ENCODE measurements at places on chromosomes 7 and 10.

DNA sequence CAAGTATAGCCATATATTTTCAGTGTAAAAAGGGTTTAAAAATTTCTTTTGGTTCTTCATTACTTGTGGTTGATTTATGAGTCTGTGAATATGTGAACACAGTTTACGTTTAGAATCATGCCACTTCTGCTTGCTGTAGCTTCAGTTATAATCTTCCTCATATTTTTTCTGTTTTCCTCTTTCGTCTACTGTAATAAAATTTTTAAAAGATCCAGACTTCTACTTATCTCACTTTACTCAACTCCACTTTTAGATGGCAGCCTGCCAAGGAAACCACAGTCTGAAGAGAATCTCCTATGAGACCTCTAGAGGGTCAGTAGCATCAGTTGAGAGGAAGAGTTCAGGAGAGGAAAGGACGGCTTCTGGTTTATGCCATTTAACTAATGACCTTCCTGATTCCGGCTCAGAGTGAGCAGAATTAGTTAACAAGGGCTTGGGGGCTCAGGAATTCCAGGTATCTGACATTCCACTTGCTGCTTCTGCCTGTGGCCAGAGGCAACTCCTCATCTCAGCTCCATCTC, 21.4 kb downstream of the CREB5 start:
- no peak for DNase-seq

- no peak for DNase-seq
Observed at GRCh38 chr10:124340033-124340760, 78.5 kb downstream of the OAT start.

- no peak for DNase-seq
Observed at GRCh38 chr10:97903128-97904017, 53.7 kb downstream of the GOLGA7B start.

- peak; percentile 79 for DNase-seq
Observed at GRCh38 chr7:151110941-151111645, 24.8 kb downstream of the AGAP3 start.

DNA sequence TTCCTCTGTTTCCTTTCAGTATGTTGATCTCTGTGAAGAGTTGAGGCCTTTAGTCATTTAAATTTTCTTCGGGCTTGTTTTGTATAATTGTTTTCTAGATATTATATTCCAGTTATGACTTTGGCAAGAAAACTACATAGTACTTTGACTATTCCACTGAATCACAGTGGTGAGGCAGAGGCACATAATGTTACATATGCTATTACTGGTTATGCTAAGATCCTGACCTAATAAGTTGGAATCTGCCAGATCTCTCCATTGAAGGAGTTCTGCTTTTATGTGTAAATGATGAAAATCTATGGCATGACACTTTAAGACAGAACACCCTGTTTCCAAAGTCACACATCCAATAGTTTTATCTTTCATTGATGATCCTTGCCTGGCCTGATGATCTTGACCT, 83.7 kb downstream of the CYP2C19 start:
- DNase-seq = no peak

- no peak for DNase-seq
Observed at GRCh38 chr7:75809396-75809795, 4.2 kb downstream of the CCL24 start.

DNA sequence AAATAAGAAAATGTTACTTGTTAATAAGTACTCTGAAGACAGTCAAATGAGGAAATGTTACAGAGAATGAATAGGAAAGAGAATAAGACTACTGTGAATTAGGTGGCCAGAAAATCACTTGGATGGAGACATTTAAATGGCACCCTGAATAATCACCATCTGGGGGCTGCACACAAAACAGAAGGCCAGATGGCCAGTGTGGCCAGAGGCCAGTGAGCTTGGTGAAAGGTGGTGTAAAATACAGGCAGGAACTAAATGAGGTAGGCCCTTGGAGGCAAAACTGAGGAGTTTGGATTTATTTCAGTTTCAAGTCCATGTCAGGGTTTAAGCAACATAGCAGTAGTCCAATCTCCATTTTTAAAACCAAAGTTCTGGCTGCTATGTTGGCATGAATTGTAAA, 126.7 kb downstream of the TSPAN12 start:
- no peak for DNase-seq

GRCh38 chr7:111104710-111105109, 13.8 kb downstream of the LRRN3 start:
- DNase-seq = no peak

GRCh38 chr7:18755793-18756192, 260.2 kb downstream of the HDAC9 start:
- no peak for DNase-seq

DNA sequence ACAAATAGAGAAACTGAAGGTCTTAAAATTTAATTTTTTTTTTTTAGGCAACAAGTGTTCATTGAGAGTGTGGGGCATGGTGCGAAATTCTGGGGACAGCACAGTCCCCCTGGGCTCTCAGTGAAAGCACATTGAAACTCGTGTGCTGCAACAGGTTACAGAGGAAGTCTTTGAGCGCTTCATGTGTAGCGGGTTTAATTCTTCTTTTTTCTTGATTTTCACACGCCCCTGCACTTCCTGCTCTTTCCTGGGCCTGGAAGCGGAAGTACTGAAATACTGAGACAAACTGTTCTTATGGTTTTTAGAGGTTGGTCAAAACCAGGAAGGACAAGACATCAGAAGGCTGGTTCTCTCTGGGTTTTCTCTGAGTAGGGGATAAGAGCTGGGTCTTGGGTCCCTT, 203.5 kb downstream of the PTEN start:
- DNase-seq = peak; percentile 10

DNA sequence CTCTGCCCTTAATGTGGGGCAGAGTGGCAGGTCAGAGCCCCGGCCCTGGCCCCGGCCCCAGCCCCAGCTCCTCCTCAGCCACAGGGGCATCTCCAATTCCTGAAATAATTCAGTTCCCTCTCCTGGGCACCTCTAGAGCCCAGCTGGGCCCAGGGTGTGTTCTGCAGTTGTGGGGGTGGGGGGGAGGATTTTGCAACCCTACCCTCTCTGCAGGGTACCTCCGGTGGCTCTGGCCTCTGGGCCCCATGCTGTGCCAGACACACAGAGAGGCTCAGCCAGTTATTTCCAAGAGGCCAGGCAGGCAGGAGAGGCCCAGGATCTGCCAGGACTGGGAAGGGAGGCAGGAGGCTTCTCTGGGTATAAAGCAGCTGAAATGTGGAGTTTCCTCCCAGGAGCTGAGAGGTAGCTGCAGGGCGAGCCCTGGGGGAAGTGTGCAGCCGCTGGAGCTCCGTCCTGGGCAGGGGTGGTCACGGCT, 47.9 kb downstream of the PWWP2B start:
- no peak for DNase-seq

DNA sequence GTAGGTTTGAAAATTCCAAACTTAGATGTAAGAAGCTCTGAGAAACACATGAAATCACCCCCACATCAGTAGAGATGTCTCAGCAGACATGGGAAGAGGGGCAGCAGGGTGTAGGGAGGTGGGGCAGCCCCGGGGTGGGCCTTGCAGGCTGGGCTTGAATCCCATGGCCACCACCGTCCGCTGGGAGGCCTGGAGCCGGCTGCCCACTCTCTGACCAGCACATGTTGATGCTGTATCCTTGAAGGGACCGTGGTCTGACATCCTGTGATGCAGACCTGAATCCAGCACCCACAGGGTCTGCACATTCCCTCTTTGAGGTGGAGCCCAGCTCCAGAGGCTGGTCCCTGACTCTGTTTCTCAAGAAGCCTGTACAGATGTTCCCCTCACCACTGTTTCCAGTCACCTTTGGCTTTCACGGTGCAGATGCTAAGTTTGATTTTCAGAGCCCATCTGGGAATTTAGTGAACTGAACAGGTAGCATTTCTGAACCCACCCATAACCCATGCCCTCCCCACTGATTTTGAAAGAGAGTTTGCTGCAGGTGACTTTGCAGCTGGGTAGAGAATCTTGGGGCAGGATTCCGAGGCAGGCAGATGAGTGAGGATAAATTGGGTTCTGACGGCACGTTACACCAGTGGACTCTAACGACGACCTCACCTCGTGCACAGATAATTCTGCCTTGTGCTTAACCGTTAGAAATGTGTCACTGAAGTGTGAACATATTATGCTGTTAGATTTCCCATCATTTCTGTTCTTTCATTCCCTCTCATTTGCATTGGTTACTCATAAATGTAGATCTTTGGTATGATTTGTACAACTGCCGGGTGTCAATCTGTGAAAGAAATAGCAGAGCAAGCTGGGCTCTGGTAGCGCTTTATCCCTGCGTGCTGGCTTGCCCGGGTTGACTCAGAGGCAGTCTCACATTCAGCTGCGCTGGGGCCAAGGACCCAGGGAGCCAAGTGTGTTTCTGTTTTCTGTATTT, 45.7 kb downstream of the IKZF1 start:
- peak; percentile 46 for DNase-seq

GRCh38 chr7:157702311-157703023, 365.7 kb downstream of the DNAJB6 start:
- DNase-seq = no peak

- no peak for DNase-seq
Observed at GRCh38 chr10:69901628-69902505, 100.2 kb downstream of the COL13A1 start.

- no peak for DNase-seq
Observed at GRCh38 chr10:105017116-105017515, 376.0 kb downstream of the SORCS3 start.

DNA sequence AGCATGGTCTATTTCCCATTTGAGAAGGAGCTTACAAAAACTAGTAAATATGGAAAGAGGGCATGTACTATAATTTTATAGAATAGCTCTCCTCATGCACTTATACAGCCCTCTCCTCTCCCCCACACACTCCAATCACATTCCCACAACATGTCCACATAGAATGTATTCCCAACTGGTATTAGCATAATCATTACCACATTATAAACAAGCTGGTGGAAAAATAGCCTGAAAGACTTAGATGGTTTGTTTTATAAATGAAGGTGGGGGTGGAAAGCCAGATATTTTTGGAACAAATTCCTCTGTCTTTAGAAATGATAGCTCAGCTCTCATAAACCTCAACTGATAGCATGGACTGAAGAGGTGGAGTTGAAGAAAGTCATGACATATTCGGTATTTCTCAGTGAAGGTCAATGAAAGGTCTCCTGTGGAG, 410.1 kb downstream of the SUGCT start:
- no peak for DNase-seq

DNA sequence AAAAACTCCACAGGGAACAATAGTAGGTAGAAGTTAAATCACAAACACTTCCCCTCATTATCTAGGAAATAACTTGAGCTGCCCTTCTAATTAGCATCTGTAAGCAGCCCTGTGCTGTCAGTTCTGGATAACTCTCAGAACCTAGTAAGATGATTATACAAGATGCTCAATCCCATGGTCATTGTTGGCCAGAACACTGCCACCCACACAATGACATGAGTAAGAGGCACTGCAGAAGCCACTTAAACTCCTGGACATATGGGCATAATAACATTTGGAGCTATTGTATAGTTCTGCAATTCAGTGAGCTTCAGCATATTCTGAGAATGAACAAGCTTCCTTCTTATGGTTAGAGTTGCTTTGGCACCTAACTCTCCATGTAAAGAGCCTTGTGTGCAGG, 153.8 kb downstream of the PLPP4 start:
- no peak for DNase-seq

DNA sequence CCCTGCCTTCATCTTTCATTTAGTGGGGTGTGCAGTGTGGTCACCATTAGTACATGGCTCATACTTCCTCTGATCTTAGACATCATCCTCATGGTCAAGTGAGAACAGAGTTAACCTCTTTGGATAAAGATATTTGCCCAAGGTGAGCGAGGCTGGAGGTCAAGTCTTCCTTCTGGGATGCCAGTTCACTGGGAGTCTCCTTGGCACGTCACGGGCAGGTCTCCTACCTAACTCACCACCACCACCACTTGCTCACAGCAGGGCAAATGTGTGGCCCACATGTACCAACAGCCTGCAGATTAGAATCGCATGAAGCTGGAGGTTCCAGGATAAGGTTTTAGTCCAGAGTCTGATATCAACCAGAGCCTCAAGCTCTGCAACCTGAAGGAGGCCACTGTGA, 164.6 kb downstream of the USP6NL start:
- no peak for DNase-seq

DNA sequence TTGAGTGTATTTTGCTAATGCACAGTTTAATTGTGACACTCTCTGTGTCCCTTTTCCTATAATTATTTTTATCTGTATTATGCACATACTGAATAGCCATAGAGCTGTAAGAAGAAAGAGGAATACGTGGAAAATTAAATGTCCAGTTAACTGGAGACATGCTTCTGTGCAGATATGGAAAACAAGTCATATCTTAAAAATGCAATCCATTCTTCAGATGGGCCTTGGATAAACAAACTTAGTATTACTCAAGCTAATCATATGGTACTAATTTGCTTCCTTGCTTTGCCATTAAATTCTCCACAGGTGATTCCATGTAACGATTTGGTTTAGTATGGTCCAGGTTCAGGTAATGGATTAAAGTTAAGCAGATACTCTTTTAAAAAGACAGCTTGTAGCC, 201.2 kb upstream of the CELF2 start:
- no peak for DNase-seq

GRCh38 chr10:70163448-70163847, 6.9 kb downstream of the SAR1A start:
- DNase-seq = no peak

DNA sequence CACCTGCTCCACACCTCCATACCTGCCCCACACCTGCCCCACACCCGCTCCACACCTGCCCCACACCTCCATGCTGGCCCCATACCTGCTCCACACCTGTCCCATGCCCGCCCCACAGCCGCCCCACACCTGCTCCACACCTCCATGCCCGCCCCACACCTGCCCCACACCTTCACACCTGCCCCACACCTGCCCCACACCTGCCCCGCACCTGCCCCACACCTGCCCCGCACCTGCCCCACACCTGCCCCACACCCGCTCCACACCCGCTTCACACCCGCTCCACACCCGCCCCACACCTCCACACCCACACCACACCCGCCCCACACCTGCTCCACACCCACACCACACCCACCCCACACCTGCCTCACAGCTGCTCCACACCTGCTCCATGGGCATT, 53.0 kb downstream of the PARP12 start:
- DNase-seq = no peak

GRCh38 chr7:146414937-146415336, 298.3 kb downstream of the CNTNAP2 start:
- no peak for DNase-seq

DNA sequence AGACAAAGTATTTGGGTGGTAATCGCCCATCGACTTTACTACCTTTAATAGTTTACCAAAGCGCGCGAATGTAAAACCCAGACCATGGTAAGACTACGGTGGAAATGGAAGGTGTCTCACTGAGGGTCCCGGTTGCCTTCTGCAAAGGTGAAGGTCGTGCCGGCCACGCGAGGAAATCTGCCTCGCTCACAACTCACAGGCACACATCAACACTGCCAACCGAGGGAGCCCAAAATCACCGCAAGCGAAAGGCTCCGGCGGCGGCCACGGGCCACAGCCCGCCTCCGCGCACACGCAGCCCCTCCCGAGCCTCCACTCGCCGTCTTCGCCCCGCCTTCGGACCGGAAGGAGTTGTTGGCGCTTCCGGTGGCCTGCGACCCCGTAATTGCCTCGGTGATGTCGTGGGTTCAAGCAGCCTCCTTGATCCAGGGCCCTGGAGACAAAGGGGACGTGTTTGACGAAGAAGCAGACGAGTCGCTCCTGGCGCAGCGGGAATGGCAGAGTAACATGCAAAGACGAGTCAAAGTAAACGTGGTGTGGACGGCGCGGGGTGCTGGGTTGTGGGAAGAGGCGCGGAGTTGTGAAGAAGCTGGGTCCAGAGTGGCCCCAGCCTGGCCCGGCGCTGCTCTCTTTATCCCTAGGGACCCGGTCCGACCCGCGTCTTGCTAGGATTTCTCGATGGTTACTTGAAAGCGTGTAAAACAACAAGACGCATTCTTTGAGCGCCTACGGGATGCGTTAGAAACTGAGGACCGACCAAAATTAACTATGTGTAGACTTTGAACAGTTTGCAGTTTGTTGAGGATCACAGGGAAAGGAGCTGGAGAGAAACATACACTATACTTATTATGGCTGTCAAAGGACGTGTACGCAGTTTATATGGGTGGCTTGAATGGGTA, at the start of gene YAE1:
TSS of gene YAE1 (plus strand) at position 382 of the 899 bp plus-strand sequence. CDS start at position 397, 15 bp downstream.
- peak; percentile 75 for DNase-seq
